ENCODE measurements at places on chromosomes 11 and 22.

- H3K27me3 ChIP-seq = no peaks in the 10 kb centered on the region
- peaks cover 64% of the 10 kb centered on the region for H3K36me3 ChIP-seq
- H3K27ac ChIP-seq = peak overlapping the region; percentile 72
- peak; percentile 90 for DNase-seq
- H3K4me1 ChIP-seq = peaks cover 17% of the 10 kb centered on the region
- H3K4me3 ChIP-seq = peak overlapping the region; percentile 43
Observed at GRCh38 chr11:118198370-118198769, 21.9 kb upstream of the SCN2B start.

- H3K27me3 ChIP-seq = peaks cover 13% of the 10 kb centered on the region
- H3K36me3 ChIP-seq = no peaks in the 10 kb centered on the region
- H3K4me3 ChIP-seq = no peak overlapping the region
- H3K4me1 ChIP-seq = peaks cover 16% of the 10 kb centered on the region
Observed at GRCh38 chr11:360326-361280, 8.7 kb upstream of the B4GALNT4 start.

DNA sequence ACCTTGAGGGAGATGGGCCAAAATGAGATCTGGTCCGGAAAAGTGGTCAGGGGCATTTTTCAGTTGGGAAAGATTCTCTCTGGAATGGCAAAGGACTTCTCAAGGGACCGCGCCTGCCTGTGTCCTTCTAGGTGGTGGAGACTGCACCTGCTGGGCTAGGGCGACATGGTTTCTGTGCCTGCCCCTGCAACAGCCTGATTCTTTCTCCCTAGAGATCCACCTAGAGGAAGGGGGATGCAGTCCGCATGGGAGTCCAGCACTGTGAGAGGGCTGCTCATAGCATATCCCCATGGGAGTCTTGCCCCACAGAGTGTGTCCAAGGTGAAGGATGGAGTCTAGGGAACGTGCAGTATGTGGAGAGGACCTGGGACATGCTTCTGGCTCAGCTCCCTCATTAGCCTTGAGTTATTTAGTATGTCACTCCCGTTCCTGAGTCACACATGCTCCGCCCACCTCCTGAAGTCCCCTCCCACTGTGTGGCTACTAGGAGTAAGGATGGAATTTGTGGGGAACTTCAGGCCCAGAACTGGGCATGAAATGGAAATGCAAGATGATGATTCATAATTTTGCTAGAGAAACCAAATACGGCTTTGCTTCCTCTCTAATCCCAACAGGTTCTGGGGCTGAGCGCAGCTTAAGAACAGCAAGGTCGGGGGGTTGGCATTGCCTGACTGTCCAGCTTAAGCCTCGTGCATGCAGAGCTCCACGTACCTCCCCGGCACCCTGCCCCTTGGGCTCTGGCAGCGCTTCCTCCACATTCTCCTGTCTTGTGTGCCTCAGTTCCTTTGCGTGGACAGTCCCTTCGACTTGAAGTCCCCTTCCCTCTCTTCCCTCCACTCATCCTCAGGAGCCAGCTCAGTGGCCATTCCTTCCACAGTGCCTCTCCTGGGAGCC, 35.0 kb downstream of the GRIK4 start:
- H3K36me3 ChIP-seq = no peaks in the 10 kb centered on the region
- no peak overlapping the region for H3K4me3 ChIP-seq
- H3K27me3 ChIP-seq = peaks cover 6% of the 10 kb centered on the region
- no peak overlapping the region for H3K27ac ChIP-seq

DNA sequence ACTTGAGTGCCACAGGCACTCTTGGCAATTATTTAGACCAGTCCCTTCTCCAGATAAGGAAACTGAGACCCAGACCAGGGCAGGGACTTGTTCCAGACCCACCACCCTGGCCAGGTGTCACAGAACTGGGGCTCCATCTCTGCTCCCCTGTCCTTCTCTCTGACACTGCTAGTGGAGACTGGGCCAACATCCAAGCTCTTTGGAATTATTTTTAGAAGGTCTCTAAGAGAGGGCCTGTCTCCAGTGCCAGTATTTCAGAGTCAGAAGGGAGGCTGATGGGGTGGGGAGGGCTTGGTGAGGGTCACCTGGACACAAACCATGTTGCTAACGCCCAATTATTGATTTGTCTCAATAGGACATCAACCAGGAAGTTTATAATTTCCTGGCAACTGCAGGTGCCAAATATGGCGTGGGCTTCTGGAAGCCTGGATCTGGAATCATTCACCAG, 32.7 kb downstream of the POLR3H start:
- H3K4me3 ChIP-seq = no peak overlapping the region
- no peaks in the 10 kb centered on the region for H3K27me3 ChIP-seq
- H3K4me1 ChIP-seq = no peaks in the 10 kb centered on the region
- DNase-seq = no peak

DNA sequence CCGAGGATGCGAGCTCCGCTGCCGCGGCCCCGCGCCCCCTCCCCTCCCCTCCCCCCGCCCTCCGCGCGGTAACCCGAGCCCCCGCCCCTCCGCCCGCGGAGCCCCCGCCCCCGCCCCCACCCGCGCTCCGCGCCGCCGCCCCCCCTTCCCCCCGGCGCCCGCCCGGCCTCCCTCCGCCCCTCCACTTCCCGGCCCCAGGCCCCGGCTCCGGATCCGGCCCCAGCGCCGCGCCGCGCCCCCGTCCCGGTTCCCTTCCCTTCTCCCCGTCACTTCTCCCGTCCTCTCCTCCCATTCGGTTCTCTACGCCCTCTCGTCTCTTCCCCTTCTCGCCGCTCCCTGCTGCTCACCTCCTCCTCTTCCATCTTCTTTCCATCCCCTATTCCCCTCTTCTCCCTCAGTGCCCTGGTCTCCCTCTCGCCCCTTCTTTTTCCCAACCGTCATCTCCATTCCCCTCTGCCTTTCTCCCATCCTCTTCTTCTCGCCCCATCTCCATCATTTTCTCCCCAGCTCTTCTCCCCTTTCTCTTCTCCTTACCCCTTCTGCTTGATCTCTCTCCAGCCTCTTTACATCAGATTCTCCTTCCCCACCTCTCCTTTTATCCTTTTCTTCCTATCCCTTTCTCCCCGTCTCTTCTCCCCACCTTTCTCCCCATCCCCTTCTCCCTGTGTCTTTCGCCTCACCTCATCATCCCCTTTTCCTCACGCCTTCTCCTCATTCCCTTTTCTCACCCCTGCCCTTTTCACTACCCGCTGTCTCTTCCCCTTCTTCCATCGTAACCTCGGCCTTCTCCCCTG, at the start of gene DCHS1:
DCHS1 (minus strand) TSS at position 20 of the 794 bp plus-strand sequence. CDS start 14,196 bp downstream, outside the sequence.
- peaks cover 13% of the 10 kb centered on the region for H3K27me3 ChIP-seq
- peak within 1 kb of the TSS; percentile 47 for H3K4me3 ChIP-seq
- no peak for DNase-seq
- H3K27ac ChIP-seq = no peak within 1 kb of the TSS
- H3K36me3 ChIP-seq = no peaks in the 10 kb centered on the region

GRCh38 chr22:29385748-29386147, 2.6 kb downstream of the AP1B1 start:
- no peak for DNase-seq
- no peaks in the 10 kb centered on the region for H3K27me3 ChIP-seq
- H3K27ac ChIP-seq = no peak overlapping the region
- H3K4me3 ChIP-seq = no peak overlapping the region
- H3K36me3 ChIP-seq = peaks cover 23% of the 10 kb centered on the region
- H3K4me1 ChIP-seq = peaks cover 50% of the 10 kb centered on the region

GRCh38 chr22:25076336-25076735, 123.3 kb upstream of the CRYBB3 start:
- H3K27me3 ChIP-seq = no peaks in the 10 kb centered on the region
- H3K27ac ChIP-seq = peak overlapping the region; percentile 82
- peaks cover 63% of the 10 kb centered on the region for H3K4me1 ChIP-seq
- DNase-seq = peak; percentile 45
- H3K36me3 ChIP-seq = peaks cover 3% of the 10 kb centered on the region

DNA sequence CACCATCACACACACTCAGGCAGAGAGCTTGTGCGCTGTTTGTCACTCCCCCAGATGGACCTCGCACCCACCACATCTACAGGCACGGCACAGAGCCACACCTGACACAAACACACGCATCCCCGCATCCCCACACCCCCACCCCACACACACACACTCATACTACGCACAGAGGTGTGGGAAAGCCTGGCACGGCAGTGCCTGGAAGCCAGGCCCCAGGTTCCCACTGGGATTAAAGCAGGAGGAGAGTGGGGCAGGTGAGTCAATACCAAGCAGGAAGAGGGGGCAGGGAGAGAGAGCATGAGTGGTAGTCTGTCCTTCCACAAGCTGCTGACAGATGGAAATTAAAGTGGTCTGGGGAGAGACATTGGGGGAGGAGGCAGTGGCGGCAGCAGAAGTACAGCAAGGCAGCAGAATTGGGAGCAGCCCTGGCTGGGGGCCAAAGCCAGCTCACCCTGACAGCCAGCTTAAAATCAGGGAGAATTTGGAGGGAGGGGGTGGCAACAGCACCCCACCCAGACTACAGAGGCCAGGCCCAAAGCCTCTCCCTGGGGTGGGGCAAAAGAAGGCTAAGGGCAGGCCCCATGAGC, 20.7 kb downstream of the TNKS1BP1 start:
- H3K27ac ChIP-seq = no peak overlapping the region
- H3K36me3 ChIP-seq = peaks cover 24% of the 10 kb centered on the region
- no peak overlapping the region for H3K4me3 ChIP-seq
- H3K27me3 ChIP-seq = no peaks in the 10 kb centered on the region

GRCh38 chr22:38114484-38115398, 4.3 kb upstream of the BAIAP2L2 start:
- H3K36me3 ChIP-seq = no peaks in the 10 kb centered on the region
- no peak overlapping the region for H3K4me3 ChIP-seq

DNA sequence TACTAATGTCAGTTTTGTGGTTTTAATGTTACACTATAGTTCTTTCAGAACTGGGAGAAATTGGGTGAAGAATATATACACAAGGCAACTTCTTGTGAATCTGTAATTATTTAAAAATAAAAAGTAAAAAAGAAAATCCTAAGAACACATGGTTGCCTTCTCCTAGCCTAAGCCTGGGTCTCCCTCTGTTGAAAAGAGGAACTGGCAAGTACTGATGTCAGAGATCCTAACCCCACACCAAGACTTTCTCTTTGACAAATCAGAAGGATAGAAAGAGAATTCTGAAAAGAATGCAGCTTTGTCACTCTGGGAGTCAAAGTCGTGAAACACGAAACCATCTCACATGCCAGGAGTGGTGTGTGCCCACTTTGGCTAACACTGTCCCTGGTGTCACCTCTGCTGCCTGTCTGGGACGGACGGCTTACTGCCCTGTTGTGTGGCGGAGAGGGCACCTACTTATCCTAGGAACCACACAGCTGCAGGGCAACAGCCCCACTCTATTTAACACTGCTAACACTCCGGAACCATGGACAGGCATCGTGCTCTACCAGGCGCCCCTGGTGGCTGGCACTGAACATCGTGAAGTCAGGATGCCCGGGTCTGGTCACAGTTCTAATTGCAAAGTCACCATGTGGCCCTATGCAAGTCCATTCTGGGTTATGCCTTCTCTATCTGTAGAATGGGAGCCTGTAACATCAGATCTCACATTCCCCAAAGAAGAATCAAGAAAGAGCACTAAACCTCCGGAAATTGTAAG, 108.7 kb upstream of the CD82 start:
- DNase-seq = no peak
- no peaks in the 10 kb centered on the region for H3K36me3 ChIP-seq
- no peak overlapping the region for H3K4me3 ChIP-seq
- H3K4me1 ChIP-seq = no peaks in the 10 kb centered on the region
- no peaks in the 10 kb centered on the region for H3K27me3 ChIP-seq
- H3K27ac ChIP-seq = no peak overlapping the region

GRCh38 chr11:130737041-130737830, 179.0 kb downstream of the SNX19 start:
- peak overlapping the region; percentile 50 for H3K27ac ChIP-seq
- DNase-seq = peak; percentile 30
- no peak overlapping the region for H3K4me3 ChIP-seq
- no peaks in the 10 kb centered on the region for H3K36me3 ChIP-seq
- H3K4me1 ChIP-seq = peaks cover 23% of the 10 kb centered on the region
- H3K27me3 ChIP-seq = no peaks in the 10 kb centered on the region
